ENCODE measurements at places on chromosomes 6 and 20.

- DNase-seq, result no peak
Observed at GRCh38 chr6:18976091-18976490, 588.9 kb downstream of the RNF144B start.

GRCh38 chr6:7157752-7158616, 50.2 kb downstream of the RREB1 start:
- DNase-seq, result no peak

DNA sequence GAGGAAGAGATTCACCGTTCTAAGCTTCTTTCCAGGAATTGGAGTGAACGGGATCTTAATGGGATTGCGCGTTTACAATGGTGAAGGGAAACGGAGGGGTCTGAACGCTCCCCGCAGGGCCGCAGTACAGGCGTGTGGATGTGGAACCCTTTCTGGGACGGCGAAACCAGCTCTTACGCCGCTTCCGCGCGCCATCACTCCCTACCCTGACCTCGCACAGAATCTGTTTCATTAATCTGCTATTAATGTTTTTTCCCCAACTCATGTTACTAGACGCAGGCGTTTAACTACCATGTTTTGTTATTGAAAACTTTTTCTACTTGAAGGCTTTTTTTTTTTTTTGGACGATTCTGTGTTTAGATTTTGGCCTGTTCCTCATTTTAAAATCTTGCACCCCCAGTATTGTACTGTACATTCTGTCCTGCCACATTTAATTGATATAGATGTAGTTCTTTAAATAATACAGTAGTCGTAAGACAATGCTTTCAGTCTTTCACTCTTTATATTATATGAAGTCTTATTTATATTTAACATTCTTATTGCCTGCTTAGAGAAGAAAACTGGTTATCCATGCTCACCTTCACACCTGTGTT, 696 bp upstream of the SUPT3H start:
- DNase-seq, result no peak

DNA sequence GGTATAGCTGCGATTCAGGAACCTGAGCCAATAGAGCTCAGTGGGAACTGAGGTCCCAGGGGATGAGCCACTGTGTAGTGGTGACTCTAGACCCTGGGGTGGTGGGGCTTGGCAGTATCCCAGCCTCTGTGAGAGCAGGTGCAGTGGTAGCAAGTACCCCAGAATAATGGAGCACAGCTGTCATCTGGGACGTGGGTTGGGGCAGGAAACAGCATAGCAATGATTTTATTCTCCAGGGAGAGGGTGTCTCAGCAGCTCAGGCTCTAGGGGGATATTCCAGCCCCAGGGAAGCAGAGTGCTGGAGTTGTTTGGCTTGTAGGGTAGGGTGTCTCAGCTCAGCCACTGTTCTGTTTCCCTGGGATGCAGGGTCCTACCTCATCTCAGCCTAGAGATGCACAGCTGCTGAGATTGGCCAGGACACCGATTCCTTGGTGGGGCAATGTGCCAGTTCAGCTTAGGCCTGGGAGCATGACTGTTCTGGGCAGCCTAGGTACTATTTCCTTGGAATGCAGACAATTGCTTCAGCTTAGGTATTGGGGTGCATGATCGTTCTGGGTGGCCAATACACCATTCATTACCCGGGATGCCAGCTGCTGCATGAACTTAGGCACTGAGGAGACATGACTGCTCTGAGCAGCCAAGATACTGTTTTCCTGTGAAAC, 34.0 kb upstream of the NUP153 start:
- no peak for DNase-seq

DNA sequence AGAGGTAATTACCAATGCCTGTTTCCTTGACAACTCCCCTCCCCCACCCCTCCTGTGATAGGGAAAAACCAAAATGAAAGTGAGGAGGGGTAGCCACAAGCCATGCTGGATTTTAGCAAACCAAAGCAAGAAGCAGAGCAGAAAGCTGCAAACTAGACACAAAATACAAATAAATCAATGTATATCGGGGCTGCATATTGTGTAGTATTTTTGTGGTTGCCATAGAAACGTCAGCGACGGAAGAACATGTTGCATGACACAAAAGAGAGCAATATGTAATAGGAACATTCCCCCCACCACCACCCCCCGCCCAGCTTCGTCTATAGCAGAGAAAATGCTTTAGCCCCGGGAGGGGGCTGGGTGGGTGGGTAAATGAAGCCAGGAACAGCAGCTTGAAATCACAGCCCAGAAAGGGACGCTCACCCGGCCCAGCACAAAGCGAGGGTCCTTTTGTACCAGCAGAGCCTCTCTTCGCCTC, 548 bp downstream of the AGPAT4 start:
- DNase-seq, result no peak

GRCh38 chr6:108989700-108990099, 104.9 kb downstream of the SESN1 start:
- DNase-seq, result no peak

DNA sequence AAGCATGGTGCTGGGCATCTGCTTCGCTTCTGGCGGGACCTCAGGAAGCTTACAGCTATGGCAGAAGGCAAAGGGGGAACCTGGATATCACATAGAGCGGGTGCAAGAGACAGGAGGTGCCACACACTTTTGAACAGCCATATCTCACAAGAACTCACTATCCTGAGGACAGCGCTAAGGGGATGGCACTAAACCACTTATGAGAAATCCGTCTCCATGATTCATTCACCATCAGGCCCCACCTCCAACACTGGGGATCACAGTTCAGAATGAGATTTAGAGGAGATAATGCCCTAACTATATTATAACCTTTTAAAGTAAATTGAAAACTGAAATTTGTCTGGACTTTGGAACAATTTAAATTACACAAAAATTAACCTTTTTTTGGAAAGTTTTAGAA, 37.8 kb upstream of the SUMO4 start:
- DNase-seq, result no peak

GRCh38 chr6:2852514-2852855, 10.8 kb upstream of the SERPINB1 start:
- no peak for DNase-seq

- no peak for DNase-seq
Observed at GRCh38 chr6:22036275-22036674, 260.6 kb downstream of the PRL start.

Measured in caudate nucleus (tissue), 63 donors.